Upper lobe of right lung (tissue), 1 donor: ENCODE measurements at places on chromosomes 3 and 15.

DNA sequence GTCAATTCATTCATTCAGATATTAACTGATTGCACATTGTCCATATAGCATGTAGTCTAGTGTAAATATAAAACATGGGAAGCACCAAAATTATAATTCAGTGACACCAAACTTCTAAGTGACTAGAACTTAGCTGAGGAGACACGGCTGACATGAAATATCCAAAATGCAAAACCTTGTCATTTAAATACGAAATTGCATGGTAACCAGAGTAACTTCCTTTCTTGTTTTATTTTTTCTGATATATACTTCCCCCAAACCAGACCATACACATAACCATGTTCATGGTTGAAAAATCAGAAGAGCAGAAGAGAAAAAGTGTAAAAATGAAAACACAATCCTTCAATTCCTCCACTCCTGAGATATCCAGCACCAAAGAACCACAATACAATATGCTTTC lies 38.0 kb downstream of the CBLB start:
- peaks cover 7% of the 10 kb centered on the region for H3K4me1 ChIP-seq
- H3K36me3 ChIP-seq, result no peaks in the 10 kb centered on the region
- no peaks in the 10 kb centered on the region for H3K27me3 ChIP-seq
- peak overlapping the region; percentile 7 for H3K27ac ChIP-seq

- H3K4me1 ChIP-seq, result no peaks in the 10 kb centered on the region
- H3K36me3 ChIP-seq, result no peaks in the 10 kb centered on the region
- no peak overlapping the region for H3K4me3 ChIP-seq
- H3K27ac ChIP-seq, result no peak overlapping the region
- DNase-seq, result no peak
- no peaks in the 10 kb centered on the region for H3K27me3 ChIP-seq
Observed at GRCh38 chr3:166005126-166005525, 167.9 kb upstream of the BCHE start.

- peak overlapping the region; percentile 97 for H3K27ac ChIP-seq
- no peak for DNase-seq
- peaks cover 13% of the 10 kb centered on the region for H3K36me3 ChIP-seq
- H3K4me3 ChIP-seq, result peak overlapping the region; percentile 96
- peaks cover 39% of the 10 kb centered on the region for H3K4me1 ChIP-seq
- no peaks in the 10 kb centered on the region for H3K27me3 ChIP-seq
Observed at GRCh38 chr15:44537735-44538240, 841 bp downstream of the EIF3J start.

- DNase-seq, result no peak
- H3K4me1 ChIP-seq, result peaks cover 34% of the 10 kb centered on the region
- H3K27me3 ChIP-seq, result no peaks in the 10 kb centered on the region
Observed at GRCh38 chr3:57956119-57956832, 51.9 kb upstream of the FLNB start.

DNA sequence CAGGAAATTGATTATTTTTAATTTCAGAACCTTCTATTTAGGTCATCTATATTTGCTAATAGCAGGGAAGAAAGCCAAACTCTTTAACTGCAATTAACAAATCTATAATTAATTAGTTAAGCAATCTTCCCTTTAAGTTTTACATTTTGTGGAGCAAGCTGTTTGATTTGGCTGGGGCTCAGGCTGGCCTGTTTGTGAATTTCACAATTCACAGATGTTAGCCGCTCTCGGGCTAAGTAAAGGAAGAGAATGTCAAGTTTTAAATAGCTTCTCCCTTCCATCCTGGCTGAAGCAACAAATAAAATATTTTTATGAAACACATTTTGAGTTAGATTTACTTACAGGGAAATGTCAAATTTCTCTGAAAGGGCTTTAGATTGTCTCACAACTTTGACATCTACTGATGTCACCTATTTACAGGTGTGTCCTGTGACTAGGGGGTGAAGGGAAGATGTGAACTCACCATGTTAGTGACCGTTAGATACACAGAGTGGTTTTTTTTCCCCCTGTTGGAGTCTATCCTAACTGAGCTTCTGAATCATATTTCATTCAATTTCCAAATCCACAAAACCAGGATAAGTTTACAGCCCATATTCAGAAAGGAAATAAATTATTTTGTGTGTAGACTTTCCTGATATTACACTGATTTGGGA lies 1.3 kb upstream of the TP63 start:
- no peak overlapping the region for H3K4me3 ChIP-seq
- no peaks in the 10 kb centered on the region for H3K27me3 ChIP-seq
- no peaks in the 10 kb centered on the region for H3K36me3 ChIP-seq
- H3K4me1 ChIP-seq, result peaks cover 13% of the 10 kb centered on the region
- no peak overlapping the region for H3K27ac ChIP-seq
- DNase-seq, result peak; percentile 71

DNA sequence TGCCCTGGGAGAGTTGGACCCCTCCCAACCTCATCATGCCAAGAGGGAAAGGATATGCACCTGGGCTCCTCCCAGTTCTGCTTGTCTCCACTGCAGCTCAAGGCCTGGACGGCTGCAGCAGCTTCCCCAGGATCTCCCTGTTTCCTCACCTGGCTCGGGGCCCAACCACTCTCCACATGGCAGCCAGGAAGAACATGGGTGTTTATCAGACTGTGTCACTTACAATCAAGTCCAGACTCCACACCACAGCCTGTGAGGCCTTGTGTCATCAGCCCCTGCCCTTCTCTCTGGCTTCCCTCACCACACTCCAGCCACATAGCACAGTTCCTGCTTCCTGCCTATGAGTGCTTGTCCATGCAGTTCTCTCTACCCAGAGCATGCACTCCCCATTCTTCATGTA lies 534.4 kb downstream of the EPHB1 start:
- no peaks in the 10 kb centered on the region for H3K27me3 ChIP-seq
- no peak overlapping the region for H3K4me3 ChIP-seq
- no peak for DNase-seq
